ENCODE measurements at places on chromosomes 13 and 19.

DNA sequence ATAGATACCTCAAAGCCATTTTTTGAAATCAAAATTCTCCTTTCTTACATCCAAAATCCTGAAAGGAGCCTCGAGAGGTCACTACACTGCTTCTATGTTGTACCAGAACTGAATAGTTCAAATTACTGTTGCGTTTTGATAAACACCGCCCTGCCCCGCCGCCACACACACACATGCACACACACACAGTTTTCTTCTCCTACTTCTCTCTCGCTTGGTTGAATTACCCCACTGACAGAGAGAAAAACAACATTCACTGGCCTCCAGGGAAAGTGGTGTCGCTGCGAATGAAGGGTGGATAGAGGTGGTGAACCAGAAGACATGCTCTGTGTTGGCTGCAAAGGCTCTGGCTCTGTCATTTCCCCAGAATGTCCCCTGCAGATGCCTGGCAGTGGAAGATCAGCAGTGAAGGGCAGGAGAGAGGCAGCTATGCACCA, 183.4 kb upstream of the RFC3 start:
- no peak for DNase-seq

DNA sequence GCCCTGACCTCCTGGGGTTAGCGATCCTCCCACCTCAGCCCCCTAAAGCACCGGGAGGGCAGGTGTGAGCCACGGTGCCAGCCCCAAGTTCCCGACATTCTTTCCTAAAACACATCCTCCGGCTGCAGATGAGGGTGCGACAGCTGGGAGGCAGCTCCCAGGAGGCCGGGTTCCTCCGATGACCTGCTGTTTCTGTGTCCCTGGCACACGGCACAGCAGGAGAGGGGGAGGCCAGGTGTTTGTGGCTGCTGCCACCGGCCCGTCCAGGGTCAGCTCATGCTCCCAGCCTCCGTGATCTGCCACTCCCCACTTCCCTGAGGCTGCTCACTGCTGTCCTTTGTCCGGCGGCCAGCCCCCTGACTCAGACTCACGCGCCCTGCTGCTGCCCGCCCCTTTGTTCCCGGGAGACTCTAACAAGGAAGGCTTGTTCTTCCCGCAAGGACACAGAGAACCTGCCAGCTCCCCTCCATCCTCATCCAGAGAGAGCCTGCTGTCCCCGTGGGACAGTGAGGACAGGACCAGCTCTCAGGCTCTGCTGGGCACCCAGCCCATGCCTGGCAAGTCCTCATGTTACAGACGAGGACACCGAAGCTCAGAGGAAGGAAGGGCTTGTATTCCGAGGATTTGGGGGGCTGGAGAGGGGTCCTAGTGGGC, 10.6 kb upstream of the MADCAM1 start:
- no peak for DNase-seq

DNA sequence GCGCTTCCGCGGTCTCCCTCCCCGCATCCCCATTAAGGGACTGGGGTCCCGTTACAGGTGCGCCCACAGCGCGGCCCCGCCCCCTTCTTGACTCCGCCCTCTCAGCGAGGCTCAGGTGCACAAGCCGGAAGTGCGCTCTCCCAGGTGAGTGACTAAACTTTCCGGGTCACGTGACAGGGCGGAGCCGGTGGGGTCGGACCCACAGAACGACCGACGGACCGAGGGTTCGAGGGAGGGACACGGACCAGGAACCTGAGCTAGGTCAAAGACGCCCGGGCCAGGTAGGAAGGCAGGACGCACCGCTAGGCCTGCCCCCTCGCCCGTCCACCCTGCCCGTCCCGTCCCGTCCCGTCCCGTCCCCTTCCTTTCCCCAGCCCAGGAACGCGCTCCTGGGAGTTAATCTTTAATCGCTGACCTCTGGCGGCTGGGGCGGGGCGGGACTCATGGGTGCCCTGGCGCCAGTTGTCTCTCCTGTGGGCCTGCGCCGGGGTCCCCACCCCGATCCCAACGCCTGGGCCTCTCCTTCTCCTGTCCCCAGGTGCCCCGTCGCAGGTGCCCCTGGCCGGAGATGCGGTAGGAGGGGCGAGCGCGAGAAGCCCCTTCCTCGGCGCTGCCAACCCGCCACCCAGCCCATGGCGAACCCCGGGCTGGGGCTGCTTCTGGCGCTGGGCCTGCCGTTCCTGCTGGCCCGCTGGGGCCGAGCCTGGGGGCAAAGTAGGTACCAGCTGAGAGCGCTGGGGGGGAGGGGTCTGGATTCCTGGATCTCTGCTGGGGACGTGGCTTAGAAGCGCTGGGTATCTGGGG, at the start of gene CRB3:
Gene CRB3, plus strand, starts transcription at position 202 of the 804 bp plus-strand sequence. Its CDS starts 431 bp downstream, at position 633.
- DNase-seq = no peak

DNA sequence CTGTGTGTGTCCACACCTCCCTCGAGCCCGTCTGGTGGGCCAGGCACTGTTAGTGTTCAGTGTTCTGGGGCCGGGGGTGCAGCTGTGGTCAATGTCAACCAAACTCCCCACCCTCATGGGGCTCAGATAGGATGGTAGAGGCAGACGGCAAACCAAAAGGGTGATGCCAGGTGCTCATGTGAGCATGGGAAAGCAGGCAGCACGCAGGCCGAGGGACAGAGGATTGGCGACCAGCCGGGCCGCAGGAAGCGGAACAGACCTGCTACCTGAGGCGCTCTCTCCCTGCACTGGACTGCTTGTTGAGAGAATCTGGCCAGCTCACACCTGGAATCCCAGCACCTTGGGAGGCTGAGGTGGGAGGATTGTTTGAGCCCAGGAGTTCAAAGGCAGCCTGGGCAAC, 29.1 kb downstream of the DHX34 start:
- DNase-seq = no peak

- no peak for DNase-seq
These were observed 7.9 kb upstream of the PDE4A start for GRCh38 chr19:10412257-10412977.

DNA sequence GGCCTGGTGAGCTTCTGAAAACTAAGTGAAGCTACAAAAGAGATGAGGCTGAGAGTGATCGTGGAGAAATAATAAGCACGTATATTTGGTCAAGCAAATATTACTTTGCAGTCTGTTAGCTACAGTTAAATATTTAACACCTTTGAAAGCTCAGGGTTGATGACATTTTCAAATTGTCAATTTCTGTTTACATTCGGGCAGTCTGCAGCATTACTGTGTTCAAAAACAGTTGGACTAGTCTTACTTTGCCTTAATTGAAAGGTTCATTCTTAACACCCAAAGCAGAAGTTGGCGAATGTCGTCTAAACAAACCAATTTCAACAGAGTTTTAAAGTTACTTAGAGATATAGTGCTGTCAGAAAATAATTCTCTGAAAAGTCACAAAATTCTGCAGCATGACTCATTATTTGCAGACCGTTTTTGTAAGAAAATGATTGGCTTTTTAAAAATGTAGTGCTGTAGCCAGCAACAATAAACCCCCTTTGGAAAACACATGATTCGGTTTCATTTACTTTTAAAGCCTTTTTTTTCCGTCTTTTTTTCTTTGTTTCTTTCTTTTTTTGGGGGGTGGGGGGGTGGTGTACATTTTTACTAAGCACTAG, 549.0 kb downstream of the GPC6 start:
- no peak for DNase-seq

- DNase-seq = no peak
These were observed 9.1 kb upstream of the VWA8 start for GRCh38 chr13:41970022-41970421.

DNA sequence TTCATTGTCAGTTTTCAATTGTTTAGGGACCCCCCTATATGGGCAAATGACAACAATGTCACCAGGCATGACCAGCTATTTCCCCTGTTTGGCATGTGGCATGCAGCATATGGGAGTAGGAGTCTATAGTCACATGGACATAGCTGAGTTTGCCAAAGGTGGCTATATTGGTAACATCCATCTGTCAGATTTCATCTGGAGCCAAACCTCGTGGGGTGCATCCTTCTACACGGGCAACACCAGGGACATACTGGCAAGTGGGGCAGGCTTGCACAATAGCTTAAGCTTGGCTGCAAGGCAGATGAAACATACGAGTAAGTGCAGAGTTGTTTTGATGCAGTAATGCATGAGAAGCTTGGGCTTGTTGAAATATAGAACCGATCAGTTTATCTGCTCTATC, 24.5 kb upstream of the ZNF816 start:
- no peak for DNase-seq

DNA sequence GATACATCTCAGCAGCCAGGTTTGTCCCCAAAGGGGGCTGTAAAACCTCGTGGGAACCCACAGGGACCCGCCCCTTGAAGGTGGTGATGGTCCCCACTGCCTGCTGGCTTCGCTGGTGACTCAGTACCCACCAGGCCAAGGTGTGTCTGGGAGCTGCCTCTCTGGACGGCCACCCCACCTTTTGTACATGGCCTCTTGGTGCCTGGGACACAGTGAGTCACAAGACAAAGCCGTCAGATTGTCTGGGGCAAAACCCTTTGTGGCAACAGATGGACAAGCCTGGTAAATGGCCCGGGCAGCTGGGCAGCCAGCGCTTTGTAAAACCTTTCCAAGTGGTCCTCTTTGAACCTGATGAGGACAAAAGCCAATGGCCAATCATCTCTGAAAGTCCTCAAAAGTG, 27.9 kb upstream of the KLF2 start:
- DNase-seq = no peak

DNA sequence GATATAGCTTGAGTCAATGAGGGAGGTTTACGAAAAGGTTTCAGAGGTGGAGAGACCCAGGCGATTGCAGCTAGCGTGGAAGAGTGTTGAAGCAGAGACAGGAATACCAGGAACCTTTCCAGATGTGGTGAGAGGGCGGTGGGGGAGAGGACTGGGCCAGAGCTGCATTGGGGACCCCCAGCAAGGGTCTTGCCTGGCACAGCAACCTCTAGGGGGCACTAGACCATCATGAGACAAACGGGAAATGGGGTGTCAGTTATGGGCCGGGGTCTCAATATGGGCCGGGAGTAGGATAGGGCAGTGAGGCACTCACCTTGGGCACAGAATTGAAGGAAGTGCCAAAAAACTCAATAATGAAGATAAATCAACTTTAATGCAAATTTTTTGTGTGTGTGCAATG, 2.1 kb upstream of the LRP3 start:
- no peak for DNase-seq

DNA sequence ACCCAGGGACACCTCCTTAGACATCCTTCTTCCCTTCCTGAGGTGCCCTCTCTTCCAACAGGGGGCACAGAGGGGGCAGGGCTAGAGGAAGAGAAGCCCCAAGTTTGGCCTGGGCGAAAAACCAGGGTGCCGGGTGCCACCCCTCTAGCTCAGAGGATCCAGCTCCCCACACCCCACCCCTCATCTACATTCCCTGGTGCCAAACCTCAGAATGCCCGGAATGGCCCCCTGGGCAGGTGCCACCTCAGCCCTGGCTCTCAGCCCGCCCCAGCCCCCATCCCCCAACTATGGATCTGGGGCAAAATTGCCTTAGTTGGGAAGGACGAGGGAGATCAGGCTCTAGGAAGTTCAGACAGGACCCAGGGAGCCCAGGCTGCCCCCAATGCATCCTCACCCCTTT, 2.0 kb downstream of the CNN1 start:
- no peak for DNase-seq

- no peak for DNase-seq
These were observed 297.8 kb downstream of the SHISA2 start for GRCh38 chr13:25753976-25754375.
